Fibroblast of skin of back (primary cell): ENCODE measurements at places on chromosomes 6 and 20.

- DNase-seq: peak; percentile 97
Observed at GRCh38 chr6:151067684-151068596, 171.8 kb upstream of the AKAP12 start.

DNA sequence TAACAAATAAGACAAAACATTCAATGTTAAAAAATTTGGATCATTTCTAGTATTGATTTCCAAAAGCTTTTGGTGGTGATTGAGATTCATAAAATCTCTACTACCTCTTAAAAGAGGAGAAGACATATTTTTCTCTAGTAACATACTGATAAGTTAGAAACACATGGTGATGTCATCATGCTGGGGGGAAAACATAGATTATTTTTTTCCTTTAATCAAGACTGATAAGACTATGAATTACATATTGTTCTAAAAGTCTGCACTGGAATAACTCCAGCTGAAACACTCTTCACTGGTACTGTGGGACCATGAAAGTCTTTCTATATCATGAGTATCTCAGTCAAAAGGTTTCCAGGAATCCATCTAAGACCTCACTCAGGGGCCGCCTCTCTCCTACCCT lies 515.8 kb downstream of the PRKN start:
- no peak for DNase-seq

GRCh38 chr20:11248011-11248409 lies 574.2 kb upstream of the JAG1 start:
- DNase-seq: no peak

DNA sequence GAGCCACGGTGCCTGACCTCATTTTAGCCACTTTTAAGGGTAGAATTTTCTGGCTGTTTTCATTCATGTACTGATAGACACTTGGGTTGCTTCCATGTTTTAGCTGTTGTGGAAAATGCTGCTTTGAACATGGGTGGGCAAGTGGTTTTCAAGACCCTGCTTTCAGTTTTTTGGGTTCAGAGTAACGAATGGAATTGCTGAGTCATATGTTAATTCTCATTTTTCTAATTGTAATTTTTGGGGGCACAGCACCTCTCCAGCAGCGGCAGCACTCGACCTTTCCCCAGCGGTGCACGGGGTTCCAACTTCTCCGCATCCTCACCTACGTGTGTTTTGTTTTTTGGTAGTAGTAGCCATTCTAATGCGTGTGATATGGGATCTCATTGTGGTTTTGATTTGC lies 5.4 kb downstream of the NQO2 start:
- DNase-seq: no peak

GRCh38 chr6:111150577-111150976 lies 63.3 kb downstream of the SLC16A10 start:
- DNase-seq: no peak

GRCh38 chr6:28081486-28081751 lies 1.1 kb downstream of the ZNF165 start:
- no peak for DNase-seq

- DNase-seq: peak; percentile 78
Observed at GRCh38 chr6:89035252-89036101, 45.1 kb upstream of the PNRC1 start.

GRCh38 chr6:89400912-89401399 lies 11.1 kb downstream of the RRAGD start:
- no peak for DNase-seq

GRCh38 chr20:62551407-62552323 lies 75.9 kb upstream of the GATA5 start:
- DNase-seq: no peak

DNA sequence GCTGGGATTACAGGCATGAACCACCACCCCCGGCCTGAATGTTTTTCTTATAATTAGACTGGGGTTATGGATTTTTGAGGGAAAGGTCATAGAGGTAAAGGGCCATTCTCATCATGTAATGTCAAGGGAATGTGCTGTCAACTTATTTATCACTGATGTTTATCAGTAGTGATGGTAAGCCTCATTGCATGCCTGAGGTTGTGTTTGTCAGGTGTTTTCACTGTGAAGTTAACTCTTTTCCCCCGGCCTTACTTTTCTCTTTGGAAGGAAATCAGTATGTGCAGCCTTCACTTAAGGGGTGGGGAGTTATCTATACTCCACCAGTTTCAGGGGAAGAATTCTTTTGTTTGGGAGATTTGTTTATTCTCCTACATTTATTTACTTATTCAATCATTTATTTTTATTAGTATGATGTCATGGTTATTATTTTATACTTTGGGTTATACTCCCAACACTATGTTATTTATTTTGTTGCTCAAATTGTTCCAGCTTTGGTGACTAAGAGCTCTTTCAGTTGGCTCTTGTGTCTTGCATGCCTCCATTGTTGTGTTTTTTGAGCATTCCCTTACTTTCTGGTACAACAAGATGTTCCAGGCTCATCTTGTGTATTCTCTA lies 2.8 kb upstream of the SLC17A5 start:
- no peak for DNase-seq

DNA sequence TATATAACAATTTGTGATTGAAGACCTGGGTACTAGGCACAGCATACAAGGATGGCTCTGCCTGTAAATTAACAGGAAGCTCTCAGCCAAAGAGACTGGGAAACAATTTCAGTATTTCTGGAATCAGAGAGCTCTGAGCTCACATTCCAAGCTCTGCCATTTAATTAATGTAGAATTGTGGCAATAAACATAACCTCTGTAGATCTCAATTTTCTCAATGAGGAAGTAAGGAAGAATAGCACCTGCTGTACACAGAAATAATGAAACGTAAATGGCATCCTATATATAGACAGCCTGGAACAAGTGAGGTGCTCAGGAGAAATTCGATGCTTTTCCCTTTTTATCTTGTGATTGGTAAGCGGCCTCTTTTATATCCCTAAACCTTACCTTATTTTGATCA lies 538.5 kb upstream of the JAG1 start:
- DNase-seq: no peak

- peak; percentile 17 for DNase-seq
Observed at GRCh38 chr6:14975471-14975817, 270.4 kb upstream of the JARID2 start.

DNA sequence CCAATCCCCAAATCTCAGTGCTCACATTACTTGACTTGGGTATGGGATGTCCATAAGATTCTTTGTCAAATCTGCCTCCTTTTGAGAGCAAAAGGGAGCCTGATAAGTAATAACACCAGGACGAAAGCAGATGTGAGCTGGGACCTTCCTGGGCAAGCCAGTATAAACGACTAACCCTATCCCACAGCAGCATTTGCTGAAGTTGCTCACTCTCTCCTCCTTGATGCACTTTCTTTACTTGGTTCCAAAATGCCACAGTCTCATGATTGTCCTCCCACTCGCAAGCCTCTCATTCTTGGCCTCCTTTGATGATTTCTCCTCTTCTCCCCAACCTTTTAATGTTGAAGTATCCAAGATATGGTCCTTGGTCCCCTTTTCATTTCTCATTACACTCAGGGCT lies 44.7 kb upstream of the TAGAP start:
- DNase-seq: no peak

- no peak for DNase-seq
Observed at GRCh38 chr6:44275749-44276648, 5.7 kb downstream of the TMEM151B start.

DNA sequence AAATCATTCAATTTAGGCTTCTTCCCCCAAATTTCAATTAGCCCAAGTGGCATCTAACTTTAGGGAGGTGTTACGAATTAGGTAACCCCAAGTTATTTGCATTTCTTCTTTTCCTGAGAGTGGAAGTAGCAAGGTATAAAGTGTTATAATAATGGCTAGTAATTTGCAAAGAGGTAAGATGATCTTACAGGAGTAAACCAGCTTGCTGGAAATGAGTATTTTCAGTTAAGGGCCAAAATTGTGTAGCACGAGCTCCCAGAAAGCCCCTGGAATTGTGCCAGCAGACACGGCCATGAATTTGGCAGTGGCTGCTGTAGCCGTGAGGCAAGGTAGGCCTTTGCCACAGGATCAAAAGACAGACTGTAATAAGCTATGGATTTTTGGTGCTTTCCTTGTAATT lies 38.0 kb downstream of the CITED2 start:
- no peak for DNase-seq

- DNase-seq: no peak
Observed at GRCh38 chr6:27442932-27443331, 30.0 kb downstream of the ZNF184 start.

DNA sequence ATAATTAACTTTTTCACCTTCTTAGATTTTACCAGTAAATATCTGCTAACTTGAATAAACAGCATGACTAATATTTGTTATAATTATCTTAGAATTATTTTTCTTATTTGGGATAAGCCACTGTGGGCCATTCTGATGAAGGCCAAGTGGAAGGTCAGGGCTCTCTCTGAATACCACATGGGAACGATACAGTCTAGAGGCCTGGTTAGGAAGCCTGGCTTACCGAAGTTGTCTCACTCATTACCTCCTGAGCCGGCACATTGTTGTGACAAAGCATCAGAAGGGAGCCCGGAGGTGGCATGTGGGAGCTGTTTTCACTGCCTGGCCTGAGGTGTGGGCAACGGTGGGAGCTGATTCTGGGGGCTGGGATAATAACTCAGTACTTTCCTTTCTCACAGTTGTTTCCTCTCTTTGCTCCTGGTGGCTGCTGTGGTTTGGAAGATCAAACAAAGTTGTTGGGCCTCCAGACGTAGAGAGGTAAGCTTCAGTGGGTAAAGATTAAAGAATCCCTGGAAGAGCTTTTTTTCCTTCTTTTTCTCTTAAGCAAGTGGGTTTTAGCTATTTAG lies 29.2 kb downstream of the GFRA4 start:
- no peak for DNase-seq

- peak; percentile 23 for DNase-seq
Observed at GRCh38 chr6:126170978-126171382, 168.9 kb upstream of the CENPW start.

DNA sequence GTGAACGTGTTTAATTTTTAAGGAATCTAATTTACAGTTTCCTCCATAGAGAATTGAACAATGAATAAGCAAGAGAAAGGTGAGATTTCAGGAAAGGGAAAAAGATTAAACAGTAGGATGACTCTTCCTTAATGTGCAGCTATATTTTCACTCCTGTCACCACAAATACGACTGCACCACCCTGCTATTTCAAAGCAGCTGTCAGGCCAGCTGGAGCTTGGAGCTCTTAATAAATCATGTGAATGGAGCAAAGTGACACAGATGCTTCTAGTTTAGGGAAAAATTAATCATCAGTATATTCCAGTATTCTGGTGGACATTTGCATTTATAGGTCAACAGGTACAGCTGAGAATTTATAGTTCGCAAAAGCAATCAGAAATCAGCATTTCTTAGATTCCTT lies 56.5 kb upstream of the PKIB start:
- no peak for DNase-seq

DNA sequence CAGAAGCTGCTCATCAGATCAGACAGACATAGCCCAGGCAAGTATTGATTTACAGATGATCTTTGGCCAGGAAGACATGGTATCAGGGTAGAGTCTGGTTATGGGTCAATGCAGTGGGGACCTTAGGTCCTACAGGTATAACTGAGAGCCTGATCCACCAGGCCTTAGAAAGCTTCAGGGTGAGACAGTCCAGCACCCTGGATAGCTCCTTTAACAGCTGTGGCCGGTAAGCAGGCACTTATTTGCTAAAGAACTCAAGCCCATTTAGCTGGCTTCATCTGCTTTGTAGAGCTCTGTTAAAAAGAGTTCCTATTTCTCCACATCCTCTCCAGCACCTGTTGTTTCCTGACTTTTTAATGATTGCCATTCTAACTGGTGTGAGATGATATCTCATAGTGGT lies 39.6 kb downstream of the ESR1 start:
- peak; percentile 30 for DNase-seq

- DNase-seq: peak; percentile 51
Observed at GRCh38 chr6:131958542-131959470, 7.6 kb upstream of the CCN2 start.

DNA sequence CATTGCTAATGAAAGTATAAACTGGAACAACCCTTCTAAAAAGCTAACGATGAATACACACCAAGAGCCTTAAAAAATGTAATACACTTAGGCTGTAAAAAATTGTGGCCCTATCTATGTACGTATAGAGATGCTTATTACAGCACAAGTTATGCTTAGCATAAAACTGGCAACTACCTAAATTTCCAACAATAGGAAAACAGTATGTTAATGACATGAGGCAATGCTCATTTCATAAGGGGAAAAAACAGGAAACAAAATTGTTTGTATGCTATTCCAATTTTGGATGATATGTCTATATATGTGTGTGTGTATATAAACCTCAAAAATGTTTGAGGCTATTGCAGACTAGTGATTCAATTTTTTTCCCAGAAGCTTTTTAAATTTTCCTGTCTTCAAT lies 82.5 kb downstream of the DTNBP1 start:
- DNase-seq: no peak

GRCh38 chr6:5766260-5766659 lies 240.5 kb downstream of the NRN1 start:
- no peak for DNase-seq

DNA sequence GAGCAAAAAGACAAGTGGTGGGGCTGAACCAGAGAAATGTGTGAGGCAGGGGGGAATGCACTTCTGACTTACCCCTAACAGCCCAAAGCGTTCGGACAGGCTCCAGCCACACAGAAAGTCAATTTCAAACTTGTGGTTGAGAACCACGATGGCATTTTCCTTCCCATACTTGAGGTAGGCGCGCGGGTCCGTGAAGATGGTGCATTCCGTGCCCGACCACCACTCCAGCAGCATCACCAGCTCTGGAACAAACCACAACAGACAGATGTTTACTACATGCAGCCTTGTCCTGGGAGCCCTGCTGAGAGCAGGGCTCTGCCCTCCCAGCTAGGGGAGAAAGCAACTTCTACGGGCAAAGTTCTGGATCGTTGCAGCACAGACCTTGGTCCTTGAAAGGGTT lies 107.7 kb downstream of the AGPAT4 start:
- no peak for DNase-seq

- DNase-seq: no peak
Observed at GRCh38 chr20:49622243-49622642, 54.3 kb upstream of the PTGIS start.
